ENCODE measurements at places on chromosomes 11 and 22. TPM values are rescaled to one million over a fixed set of nuclear protein-coding genes. Genes with fewer than 3 reads are reported as not detected.
A peak's percentile ranks its signal among the peaks of the same experiment; 100 is the strongest.

DNA sequence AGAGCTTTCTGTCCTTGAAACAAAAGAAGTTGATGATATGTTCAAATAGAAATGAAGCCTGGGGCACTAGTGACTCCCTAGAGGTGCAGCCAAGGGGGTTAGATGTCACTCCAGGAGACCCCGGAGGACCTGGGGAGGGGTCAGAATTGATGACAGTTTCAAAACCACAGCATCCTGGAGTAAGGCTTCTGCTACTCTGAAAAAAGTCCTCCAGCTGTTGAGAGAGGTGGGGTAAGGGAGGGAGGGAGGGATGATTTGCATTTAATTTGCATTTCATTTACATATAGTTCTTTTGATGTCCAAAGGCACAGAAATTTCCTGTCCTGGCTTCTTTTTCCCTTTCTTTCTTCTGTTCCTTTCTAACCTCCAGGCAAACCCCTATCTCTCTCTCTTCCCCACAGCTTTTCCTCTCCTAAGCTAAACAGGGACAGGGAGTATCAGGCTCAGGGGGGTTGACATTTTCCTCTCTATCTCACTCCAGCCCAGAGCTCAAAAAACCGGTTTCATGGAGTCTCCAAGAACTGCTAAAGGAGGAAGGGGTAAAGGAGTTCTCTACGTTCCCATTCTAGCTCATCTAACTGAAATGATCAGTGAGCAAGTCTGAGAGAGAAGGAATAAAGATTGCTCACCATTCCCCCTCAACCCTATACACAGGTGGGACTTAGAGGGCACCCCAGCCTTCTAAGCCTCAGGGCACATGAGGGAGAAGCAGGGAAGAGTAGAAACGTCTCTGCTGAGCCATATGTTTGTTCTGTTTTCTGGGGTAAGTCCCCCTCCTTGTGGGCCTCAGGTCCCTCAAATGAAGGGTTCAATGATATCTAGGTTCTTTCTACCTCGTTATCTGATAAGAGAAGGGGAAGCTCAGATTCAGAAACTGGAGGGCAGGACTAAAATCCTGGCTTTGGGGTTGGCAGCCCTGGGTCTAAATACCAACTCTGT, 3.5 kb upstream of the POU2F3 start:
- DNase-seq: no peak

DNA sequence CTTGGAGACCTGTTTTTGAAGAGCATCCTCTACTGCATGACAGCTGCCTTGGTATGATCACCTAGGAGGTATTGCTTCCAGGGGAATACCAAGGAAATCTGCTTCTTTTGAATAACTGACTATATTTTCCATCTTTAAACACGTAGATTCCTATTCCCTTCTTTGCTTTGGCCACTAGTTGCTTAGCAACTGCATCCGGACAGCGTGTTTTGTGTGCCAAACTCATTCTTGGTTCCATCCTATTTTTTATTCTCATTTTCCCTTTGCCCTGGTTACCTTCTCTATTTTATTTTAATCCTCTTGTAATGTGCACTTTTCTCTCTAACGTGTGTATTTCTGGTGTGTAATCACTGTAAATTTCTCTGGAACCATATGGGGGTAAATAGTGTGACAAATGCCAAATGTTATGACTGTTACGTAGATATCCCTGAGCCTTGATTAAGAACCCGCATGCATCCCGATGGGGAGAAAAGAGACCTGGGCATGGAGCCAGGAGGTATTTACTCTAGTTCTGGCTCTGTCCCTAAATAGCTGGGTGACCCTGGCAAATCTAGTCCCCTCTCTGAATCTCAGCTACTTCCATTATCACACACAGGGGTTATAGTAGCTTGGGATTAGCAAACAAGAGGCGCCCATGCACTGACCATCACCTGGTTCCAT, 241.7 kb downstream of the MIAT start:
- DNase-seq: no peak

GRCh38 chr22:26287382-26288225, 118.3 kb downstream of the SEZ6L start:
- no peak for DNase-seq

GRCh38 chr11:27139742-27140367, 99.2 kb downstream of the BBOX1 start:
- DNase-seq: no peak

- no peak for DNase-seq
Observed at GRCh38 chr11:48170241-48171233, 46.1 kb upstream of the OR4B1 start.

- DNase-seq: no peak
Observed at GRCh38 chr22:39942439-39943230, 17.6 kb upstream of the TMA7B start.

GRCh38 chr11:20157728-20158127, 2.5 kb downstream of the DBX1 start:
- no peak for DNase-seq

DNA sequence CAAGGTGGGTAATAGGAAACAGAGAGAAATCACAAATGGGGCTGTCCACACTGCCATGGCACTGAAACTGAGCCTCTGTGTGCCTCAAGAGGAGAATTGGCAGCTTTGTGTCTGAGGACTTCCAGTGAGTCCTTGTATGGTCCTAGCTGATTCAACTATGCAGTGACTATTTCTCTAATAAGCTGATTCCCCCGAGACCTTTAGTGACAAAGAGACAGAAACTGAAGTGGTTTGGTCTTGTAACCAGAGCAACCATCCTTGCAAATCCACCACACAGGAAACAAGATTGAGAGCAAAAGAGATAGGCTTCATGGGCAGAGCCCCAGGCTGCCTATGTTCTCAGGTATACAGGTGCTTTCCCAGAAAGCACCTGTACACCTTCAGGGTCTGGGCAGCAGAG, 1038.5 kb downstream of the NTM start:
- no peak for DNase-seq

DNA sequence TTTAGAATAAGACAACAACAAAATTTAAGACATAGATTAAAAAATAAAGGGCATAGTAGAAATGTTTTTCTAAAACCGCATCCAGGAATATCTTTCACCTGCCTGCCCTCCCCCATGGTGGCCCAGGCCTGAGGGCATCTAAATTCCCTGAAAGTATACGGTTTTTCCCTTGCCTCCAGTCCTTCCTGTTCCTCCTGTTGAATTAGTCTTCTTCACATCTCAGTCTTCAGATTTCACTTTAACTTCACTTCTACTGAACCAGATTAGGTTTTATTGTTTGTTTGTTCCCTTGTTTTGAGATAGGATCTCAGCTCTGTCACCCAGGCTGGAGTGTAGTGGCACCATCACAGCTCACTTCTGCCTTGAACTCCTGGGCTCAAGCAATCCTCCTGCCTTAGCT, 33.1 kb upstream of the DEPDC7 start:
- DNase-seq: no peak

DNA sequence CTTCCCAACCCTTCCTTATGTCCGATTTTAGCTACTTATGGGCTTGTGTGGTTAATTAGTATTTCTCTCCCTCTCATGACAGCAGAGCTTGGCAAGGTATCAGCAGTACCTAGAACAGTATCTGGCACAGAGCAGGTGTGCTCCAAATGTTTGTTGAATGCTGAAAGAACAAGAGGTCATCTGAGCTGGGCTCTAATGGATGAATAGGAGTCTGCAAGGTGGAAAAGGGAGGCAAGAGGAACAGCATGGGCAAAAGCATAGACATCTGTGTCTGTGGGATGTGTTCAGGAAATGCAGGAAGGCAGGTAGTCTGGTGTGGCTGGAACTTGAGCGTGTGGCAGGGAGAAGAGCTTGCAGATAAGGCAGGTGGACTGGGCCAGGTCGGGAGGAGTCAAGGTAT, 19.0 kb downstream of the PRG3 start:
- no peak for DNase-seq

DNA sequence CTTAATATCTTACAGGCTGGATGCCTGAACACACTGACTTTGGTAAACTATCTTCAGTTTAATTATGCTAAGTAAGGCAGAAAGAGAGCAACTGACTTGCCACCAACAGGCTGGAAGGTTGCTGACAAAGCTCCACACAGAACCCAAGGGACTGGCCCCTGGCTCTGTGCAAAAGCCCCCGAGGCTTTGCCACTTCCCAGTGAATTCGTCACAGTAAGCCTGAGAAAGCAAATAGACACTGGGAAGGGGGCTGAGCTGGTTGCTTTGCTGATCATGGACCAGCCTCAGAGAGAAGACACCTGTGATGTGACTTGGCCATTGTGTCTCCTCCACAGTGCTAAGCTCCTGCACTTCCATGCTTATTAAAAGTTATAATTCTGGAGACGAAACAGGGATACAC, 91.7 kb downstream of the BLID start:
- DNase-seq: no peak

DNA sequence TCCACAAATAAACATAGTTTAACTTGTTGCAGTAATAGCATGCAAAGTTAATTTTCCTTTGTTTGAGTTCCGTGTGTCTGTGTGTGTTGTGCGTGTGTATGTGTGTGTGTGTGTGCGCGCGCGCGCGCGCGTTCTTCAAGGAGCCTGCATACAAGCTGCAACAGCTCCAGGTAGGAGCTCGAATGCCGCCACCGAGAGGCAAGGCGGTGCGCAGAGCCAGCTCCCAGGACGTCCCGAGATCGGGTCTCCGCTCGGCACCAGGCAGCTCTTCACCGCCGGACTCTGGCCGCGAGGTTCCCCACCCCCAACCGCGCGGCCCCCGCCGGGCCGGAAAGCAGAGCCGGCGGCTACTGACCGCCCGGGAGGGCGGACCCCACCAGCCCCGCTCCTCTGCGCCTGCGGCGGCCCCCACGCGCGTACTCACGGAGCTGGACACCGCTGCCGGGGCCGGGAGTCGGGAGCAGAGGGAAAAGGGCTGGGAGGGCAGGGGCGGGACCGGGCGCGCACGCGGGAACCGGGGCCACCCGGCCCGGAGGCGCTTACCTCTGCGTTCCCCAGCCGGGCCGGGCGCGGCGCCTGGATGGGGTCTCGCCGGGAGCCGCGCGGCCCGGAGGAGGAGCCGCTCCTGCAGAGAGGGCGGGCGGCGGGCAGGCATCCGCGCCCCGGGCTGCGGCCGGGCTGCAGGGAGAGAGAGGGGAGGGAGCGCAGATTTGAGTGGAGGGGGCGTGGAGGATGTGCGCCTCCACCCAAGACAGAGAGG, 40.4 kb upstream of the AKIP1 start:
- peak; percentile 67 for DNase-seq

DNA sequence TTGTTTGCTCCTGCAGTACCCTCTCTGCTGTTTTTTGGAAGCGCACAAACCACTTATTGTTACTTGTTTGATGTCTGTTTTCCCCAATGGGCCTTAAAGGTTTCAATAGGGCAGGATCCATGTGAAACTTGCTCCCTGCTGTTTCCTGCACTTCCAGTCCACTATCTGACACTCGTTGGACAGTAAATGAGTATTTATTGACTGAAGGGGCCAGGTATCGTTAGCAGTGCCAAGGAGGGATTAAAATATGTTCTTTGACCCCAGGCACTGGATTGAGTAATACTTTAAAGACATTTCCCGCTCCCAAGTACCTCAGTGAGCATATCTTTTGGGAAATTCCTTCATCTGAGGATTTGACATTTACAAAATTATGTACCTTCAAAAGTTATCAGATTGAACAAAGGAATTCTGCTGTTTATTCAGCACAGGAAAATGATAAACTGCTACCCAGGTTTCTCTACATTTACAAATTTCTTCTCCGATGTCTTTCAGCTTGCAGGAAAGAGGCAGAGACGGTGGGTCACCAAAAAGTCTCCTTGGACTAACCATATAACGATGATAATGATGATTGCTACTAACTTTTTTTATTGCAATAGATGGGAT, 23.3 kb upstream of the OR9Q2 start:
- DNase-seq: no peak

- DNase-seq: no peak
Observed at GRCh38 chr11:18472587-18472986, 16.9 kb downstream of the LDHAL6A start.

GRCh38 chr22:46996595-46997310, 234.3 kb downstream of the TBC1D22A start:
- DNase-seq: no peak

GRCh38 chr22:45460288-45461109, 42.2 kb upstream of the FBLN1 start:
- peak; percentile 94 for DNase-seq

DNA sequence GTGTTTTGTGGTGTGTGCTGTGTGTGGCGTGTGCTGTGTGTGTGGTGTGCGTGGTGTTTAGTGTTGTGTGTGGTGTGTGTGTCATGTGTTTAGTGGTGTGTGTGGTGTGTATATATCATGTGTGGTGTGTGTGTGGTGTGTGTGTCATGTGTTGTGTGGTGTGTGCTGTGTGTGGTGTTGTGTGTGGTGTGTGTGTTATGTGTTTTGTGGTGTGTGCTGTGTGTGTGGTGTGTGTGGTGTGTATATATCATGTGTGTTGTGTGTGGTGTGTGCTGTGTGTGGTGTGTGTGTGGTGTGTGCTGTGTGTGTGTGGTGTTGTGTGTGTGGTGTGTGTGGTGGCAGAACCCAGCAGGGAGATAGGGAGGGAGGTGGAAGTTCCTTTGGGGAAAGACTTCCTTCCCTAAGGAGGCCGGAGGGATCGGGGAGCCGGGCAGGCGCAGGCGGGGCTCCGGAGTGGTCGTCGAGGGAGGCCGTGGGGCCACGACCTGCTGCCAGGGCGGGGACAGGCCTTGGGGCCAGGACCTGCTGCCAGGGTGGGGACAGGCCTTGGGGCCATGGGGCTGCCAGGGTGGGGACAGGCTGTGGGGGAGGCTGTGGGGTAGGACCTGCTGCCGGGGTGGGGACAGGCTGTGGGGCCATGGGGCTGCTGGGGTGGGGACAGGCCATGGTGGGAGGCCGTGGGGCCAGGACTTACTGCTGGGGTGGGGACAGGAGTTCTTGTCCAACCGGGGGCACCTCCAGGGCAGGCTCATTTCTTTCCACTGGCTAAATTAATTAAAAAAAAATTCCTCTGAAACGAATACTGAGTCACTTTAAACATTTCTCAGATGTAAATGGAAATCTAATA, 15.2 kb downstream of the PIM3 start:
- DNase-seq: no peak

DNA sequence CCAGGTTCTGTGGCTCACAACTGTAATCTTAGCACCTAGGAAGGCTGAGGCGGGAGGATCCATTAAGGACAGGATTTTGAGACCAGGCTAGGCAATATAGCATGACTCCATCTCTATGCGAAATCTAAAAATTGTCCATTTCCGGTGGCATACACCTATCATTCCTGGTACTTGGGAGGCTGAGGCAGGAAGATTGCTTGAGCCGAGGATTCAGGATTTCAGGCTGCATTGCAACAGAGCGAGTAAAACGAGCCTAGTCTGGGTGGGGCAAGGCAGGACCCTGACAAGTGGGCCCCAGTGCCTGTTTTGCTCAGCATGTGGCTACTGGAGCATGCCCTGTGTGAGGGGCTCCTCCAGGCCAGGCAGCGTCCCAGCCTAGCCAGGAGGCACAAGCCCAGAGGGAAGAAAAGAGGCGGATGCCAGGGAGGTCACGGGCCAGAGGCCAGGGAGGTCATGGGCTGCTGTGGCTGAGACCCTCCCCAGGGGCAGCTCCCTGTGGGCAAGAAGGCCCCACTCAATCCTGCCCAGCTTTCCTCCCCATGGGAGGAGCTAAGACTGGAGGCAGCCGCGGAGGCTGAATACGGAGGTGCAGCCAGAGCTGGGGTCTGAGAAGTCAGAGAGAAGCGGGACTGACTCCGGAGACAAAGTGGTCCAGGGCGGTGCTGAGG, 8.4 kb downstream of the LRRC74B start:
- no peak for DNase-seq

GRCh38 chr22:17749605-17750395, 24.5 kb downstream of the BID start:
- no peak for DNase-seq

- DNase-seq: no peak
Observed at GRCh38 chr22:24185001-24185500, 3.8 kb downstream of the SUSD2 start.

- no peak for DNase-seq
Observed at GRCh38 chr11:77093987-77094840, 8.4 kb upstream of the OMP start.

SCN2B gene
- polyA plus RNA-seq: 5.1 TPM

MMP27 gene
- polyA plus RNA-seq: not detected

MTCH2 gene
- 41.8 TPM for polyA plus RNA-seq

LINC01488 gene
- 0.12 TPM for polyA plus RNA-seq

FOSL1 gene
- 0.19 TPM for polyA plus RNA-seq
